ENCODE measurements at places on chromosomes 2 and 18.

GRCh38 chr2:76501641-76502040 lies 790.9 kb upstream of the GCFC2 start:
- no peak for DNase-seq

DNA sequence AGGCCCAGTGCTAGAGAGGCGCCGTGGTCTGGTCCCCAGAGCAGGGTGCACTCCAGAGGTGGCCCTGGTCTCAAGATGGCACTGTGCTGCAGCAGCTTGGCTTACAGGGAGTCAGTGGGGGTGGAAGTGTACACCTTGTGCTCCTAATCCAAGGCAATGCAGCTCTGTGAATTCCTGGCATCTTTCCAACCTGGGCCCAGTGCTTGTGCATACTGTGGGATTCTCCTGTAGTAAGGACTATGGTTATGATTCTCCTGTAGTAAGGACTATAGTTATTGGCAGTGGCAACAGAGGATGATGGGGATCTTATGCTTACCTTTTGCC lies 616.7 kb upstream of the REG3G start:
- no peak for DNase-seq

GRCh38 chr2:202023198-202023903 lies 10.3 kb upstream of the FZD7 start:
- no peak for DNase-seq

- no peak for DNase-seq
These were observed 5.8 kb upstream of the KCMF1 start for GRCh38 chr2:84965192-84965516.

GRCh38 chr2:74334931-74335333 lies 8.3 kb downstream of the SLC4A5 start:
- peak; percentile 64 for DNase-seq

DNA sequence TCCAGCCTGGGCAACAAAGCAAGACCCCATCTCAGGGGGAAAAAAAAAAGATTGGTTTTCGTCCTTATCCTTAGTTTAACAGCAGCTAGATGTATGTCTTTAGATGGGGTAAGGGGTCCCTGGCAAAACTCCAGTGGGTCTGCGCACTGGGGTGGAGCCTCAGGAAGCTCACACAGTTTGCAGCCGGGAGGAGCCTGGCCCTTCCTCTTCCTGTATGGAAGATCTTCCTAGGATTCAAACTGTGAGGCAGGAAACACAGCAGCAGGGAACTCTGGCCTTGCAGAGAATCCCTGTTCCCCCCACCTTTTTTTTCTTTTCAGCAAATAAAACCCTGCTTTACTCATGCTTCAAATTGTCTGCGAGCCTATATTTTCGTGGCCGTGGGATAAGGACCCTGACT lies 12.5 kb upstream of the GRP start:
- DNase-seq: no peak

DNA sequence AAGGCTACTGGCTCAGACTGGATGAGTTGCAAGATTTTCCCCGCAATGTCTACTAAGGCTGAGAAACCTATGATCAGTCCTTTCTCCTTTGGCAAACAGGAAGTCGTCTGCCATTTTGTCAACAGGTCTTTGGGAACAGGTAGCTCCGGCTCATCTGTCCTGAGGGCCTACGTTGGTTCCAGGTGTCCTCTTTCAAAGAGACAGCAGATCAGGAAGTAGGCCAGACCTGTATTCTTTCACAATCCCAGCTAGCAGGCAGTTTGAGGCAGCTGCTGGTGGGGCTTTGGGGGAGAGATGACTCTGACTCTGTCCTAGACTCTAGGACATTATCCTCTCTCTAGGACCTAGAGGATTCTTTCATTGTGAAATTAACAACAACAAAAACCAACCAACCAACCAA lies 98.6 kb downstream of the ACTR2 start:
- no peak for DNase-seq

DNA sequence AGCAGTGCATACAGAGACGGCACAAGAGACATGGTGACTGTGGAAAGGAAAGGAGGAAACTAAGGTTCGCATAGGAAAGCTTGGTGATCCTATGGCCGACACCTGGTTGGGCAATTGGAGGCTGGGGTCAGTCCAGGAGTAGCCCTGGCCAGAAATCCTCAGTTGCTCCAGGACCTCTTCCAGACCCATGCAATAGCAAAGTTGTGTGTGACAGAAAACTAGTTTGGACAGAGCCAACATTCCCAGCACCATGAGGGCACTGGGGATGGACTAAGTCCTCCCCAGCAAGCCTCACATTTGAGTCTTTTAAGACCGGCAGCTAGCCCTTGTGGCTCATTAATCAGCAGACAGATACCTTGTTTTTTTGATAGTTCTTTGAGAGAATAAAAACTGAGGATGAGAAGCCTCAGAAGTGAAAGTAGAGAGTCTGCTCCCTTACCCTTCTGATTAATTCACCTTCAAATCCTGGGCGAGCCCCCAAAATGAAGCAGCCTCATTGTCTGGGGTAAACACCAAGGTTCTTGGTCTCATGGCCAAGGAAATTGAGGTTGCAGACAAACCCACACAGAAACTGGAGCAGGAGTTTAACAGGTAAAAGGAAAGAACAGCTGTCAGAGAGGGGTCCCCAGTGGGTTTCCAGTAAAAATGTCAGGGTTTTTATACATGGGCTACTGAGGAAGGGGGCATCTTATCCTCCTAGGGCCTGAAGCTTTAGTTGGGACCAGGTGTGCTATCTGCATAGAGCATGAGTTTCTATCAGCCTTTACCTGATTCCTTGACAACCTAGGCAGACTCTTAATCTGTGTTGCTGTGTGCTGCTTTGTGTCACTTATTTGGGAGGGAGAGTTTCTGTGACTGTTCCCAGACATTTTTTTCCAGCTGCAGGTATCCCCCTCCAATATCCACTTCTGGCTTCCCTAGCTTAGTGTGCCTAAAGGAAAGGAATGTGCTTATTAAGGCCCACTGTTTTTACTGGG lies 39.1 kb downstream of the STK17B start:
- DNase-seq: no peak

DNA sequence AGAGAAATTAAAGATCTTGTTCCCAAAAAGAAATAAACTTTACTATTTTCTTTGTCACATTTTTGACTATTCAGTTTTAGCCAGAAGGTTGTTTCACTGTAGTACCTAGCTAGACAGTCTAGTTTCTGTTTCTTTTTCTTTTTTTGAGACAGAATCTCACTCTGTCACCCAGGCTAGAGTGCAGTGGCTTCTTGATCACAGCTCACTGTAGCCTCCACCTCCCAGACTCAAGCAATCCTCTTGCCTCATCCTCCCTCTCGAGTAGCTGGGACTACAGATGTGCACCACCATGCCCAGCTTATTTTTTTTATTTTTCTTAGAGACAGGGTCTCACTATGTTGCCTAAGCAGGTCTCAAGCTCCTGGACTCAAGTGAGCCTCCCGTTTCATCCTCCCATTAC lies 2.2 kb downstream of the RBM45 start:
- DNase-seq: no peak

- DNase-seq: no peak
These were observed 8.4 kb downstream of the POU3F3 start for GRCh38 chr2:104862058-104862941.

DNA sequence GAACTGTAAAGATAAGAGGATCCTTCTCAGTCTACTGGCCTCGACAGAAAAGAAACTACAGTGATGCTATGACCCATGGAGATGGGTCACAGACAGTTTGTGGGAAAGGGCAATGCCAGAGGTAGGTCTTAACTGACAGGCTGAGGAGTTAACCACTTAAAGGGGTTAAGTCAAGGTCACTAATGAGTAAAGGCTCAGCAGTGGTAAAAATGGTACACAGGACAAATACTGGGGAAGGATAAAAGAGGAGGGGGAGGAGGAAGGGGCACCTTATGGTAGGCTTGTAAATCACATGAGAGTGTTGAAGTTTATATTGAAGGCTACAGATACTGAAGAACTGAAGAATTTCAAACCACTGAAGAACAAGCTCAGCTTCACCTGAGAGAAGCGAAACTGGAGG lies 9.9 kb downstream of the IER3IP1 start:
- no peak for DNase-seq

DNA sequence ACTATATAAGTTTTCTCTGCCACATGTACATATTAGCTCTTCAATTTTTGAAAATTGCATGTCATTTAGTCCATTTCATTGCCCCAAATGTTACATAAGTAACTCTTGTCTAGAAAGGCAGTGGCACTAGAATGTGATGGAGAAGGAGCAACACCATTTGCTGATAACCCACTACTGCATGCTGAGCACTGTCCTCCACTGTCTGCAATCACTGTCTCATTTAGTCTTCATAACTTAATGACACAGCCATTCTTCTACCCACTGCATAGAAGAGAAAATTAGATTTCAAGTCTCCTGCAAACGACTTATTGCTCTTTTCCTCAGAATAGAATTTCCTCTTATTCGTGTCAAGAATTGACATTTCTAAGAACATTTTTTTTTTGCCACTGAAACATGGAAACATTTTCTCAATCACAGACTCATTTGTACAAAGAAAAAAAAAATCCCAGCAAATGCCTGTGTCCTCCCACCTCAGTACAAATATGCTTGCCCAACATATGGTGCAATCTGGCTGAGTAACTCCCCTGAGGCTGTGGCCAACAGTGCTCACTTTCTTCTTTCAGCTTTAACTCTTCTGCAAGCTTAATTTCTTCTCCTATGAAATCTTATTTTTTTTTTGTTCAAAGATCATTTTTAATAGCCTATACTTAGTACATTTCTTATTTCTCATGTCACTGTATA lies 768.6 kb upstream of the HS6ST1 start:
- no peak for DNase-seq

- DNase-seq: no peak
These were observed 745 bp downstream of the MSH2 start for GRCh38 chr2:47403609-47404193.

- DNase-seq: peak; percentile 20
These were observed 18.6 kb upstream of the PEX13 start for GRCh38 chr2:60998628-60999545.

GRCh38 chr2:7627583-7627982 lies 710.4 kb downstream of the RNF144A start:
- DNase-seq: no peak

- no peak for DNase-seq
These were observed 290.1 kb upstream of the HDAC4 start for GRCh38 chr2:239690651-239691631.

DNA sequence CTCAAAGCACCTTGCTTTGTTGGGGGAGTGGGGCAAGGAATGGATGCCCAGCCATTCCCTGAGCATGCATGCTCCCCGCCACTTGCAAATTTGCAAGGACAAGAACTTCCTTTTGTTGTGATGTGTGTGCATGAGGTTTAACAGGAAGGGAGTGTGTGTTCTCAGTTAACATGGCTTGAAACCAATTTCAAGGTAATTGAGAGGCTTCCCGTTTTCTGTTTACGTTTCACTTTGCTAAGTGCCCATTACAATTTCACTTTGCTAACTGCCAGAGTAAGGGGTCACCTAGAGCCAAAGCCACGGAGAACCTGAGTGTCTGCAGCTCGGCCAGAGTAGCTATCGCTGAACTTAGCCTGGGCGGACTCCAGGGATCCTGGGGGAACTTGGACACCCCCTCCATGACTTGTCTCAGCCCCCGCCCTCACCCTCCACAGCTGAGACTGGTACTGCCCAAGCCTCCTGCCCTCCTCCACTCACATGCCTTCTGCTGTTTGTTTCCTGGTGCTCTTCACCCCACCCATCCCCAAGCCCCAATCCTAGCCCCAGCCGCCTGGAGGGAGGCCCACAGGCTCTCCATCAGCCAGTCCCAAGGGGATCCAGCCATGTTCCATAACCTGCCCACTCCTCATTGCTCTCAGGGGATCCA lies 53.6 kb upstream of the LAPTM4A start:
- DNase-seq: no peak

DNA sequence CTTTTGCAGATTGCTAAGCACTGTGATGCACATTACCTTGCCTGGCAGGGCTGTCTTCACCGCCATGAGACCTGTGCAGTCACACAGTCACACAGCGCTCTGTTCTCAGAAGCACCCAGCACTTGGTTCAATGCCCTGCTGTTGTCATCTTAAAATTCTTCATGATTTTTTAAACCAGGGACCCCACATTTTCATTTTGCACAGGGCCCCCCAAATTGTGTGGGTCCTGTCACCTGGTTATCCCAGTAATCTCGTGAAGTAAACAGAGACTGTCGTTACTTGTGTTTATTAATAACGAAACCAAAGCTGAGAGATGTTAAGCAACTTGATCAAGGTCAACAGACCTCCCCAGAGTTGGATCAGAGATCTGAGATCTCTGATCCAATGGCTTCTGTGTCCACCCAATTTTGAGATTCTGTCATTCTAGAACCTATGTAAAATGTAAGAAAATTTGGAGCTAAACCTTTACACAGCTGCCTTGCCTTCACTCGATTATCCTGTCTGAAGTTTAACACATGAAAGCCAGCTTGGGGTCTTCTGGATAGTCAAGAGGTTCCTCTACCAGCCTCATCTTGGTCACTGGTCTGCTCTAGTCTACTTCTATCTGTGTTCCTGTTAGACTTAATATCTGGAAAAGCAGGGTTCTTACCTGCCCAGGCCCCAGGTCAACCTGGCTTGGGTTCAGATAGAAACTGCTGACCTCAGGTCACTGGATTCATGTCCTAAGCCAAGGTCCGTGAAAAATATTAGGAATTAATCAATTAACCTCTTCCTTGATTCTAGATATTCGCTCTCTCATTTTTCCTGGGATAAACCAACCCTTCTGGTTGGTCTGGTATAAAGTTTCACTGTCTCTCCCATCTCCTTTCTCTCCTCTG lies 13.7 kb upstream of the TTC39C start:
- no peak for DNase-seq

DNA sequence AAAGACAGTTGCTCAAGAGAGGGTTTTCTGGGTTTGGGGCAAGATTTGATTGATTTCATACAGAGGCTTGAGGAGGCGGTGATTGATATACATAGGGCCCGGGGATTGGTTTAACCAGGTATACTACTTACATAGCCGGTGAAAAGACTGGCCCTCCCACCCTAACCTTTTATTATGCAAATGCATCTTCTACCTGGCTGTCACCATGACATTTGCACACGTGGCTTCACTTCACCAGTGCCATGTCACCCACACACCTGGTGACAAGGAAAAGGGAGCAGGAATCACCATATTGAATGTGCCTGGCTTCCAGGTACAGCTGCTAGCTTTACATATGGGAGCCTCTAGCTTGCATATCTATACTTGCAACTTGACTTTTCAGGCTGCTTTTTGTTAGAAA lies 9.7 kb downstream of the ERMN start:
- DNase-seq: no peak

DNA sequence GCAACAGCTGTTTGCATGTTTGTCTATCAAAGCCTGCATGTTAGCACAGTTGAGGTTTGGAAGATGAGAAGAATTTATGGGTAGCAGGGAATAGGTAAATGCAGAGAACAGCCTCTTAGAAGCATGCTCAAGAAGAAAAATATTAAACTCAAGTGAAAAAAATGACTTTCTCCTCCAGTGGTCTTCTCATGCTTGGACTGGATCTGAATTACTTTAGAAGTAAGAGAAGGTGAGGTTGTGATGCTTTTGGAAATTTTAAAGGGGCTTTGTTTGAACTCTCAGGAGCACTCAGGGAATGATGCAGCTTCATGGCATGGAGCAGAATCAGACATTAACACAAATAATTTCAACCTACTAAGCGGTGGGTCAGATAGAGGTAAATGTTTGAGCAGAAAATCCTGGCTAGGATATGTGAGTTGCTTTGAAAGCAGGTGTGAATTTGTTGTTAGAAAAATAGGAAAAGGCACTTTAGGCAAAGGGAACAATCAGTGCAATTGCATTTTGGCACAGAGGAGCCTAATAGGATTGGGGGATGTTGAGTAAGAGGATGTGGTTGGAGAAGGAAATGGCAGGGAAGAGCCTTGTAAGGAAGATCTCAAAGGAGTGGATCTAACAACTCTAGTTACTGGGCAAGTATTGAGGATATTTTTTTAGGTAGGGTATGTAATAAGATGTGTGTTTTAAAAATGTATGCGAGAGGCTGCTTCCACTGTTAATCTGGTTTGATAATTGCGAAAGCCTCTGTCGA lies 76.3 kb downstream of the DDX1 start:
- no peak for DNase-seq
